ENCODE measurements at places on chromosomes 2 and 18. TPM values are rescaled to one million over a fixed set of nuclear protein-coding genes. Genes with fewer than 3 reads are reported as not detected.

Gene TRAPPC8
- 46.7 TPM for total RNA-seq

GRCh38 chr2:73870084-73870483 is 22.7 kb upstream of the ACTG2 start:
- no peaks in the 10 kb centered on the region for H3K36me3 ChIP-seq
- peak overlapping the region; percentile 85 for H3K27ac ChIP-seq
- H3K4me1 ChIP-seq: peaks cover 44% of the 10 kb centered on the region
- no peaks in the 10 kb centered on the region for H3K27me3 ChIP-seq

GRCh38 chr2:128388499-128388941 is 69.9 kb upstream of the HS6ST1 start:
- H3K36me3 ChIP-seq: no peaks in the 10 kb centered on the region
- H3K4me3 ChIP-seq: no peak overlapping the region
- H3K27ac ChIP-seq: no peak overlapping the region
- DNase-seq: peak; percentile 14
- no peaks in the 10 kb centered on the region for H3K27me3 ChIP-seq

GRCh38 chr2:159090514-159091201 is 122.2 kb downstream of the TANC1 start:
- no peaks in the 10 kb centered on the region for H3K4me1 ChIP-seq
- no peak overlapping the region for H3K4me3 ChIP-seq
- peak overlapping the region; percentile 75 for H3K27ac ChIP-seq
- H3K27me3 ChIP-seq: no peaks in the 10 kb centered on the region

DNA sequence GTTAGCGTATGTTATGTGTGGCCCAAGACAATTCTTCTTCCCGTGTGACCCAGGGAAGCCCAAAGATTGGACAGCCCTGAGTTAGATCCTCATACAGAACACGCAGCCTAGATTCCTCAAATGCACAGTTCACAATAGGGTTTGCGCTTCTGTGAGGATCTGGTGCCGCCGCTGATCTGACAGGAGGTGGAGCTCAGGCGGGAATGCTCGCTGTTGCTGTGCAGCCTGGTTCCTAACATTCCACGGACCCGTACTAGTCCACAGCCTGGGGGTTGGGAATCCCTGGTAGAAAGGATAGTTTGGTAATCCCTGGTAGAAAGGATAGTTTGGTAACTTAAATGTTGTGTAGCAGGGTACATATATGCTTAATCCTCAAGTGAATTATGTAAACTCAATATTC is 27.0 kb downstream of the MAPRE3 start:
- no peak overlapping the region for H3K27ac ChIP-seq
- no peak overlapping the region for H3K4me3 ChIP-seq
- DNase-seq: no peak
- no peaks in the 10 kb centered on the region for H3K4me1 ChIP-seq
- no peaks in the 10 kb centered on the region for H3K27me3 ChIP-seq
- H3K36me3 ChIP-seq: no peaks in the 10 kb centered on the region

DNA sequence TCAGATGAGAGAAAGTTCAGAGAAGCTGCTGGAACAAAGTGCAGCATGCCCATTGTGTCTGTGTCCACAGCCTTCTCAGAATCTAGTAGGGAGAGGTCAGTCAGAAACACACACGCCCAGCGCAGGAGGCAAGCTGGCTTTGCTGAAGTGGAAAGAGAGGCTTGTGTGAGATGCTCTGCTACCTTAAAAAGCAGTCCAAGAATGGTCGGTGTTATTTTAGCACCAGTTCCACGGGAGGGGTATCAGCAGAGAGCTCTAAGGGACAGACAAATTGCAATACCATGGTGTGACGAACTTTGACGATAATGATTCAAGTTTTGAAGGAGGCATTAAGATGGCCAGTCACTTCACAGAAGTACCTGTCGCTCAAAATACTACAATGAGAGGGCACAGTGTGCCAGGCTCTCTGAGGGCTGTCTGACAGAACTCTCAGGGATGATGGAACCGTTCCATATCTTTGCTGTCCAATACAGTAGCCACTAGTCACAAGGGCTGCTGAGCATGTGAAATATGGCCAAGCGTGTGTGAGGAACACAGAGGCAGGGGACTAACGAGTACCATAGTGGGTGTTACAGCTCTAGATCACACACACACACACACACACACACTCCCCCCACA is 237.5 kb upstream of the TMEM200C start:
- H3K4me3 ChIP-seq: no peak overlapping the region
- H3K27me3 ChIP-seq: no peaks in the 10 kb centered on the region
- no peaks in the 10 kb centered on the region for H3K36me3 ChIP-seq
- H3K27ac ChIP-seq: no peak overlapping the region
- no peak for DNase-seq

DNA sequence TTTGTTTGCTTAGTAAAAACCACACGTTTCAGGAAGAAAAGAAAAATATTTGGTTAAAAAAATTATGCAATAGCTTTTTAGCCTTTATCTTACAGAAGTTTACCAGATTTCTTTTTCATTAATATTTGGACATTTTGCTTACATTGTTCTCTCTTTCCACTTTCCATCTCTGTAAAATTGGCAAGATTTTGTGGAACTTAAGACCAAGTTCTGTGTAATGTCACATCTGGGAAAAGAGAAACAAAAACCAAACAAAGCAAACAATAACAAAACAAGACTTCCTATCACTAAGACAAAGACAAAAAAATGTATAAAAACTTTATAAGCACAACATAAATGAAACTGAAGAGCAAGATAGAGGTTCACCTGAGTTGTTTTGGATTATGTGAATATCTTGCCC is 1392.1 kb upstream of the CELF4 start:
- H3K36me3 ChIP-seq: no peaks in the 10 kb centered on the region
- no peaks in the 10 kb centered on the region for H3K27me3 ChIP-seq
- H3K27ac ChIP-seq: no peak overlapping the region
- no peak for DNase-seq

GRCh38 chr2:235502336-235502735 is 8.5 kb downstream of the AGAP1 start:
- H3K27ac ChIP-seq: no peak overlapping the region
- H3K4me3 ChIP-seq: no peak overlapping the region
- no peak for DNase-seq
- H3K36me3 ChIP-seq: no peaks in the 10 kb centered on the region

GRCh38 chr2:197292619-197293018 is 18.0 kb downstream of the ANKRD44 start:
- no peak for DNase-seq
- peak overlapping the region; percentile 77 for H3K27ac ChIP-seq
- no peak overlapping the region for H3K4me3 ChIP-seq

GRCh38 chr2:39937621-39938020 is 158.6 kb upstream of the THUMPD2 start:
- H3K27ac ChIP-seq: no peak overlapping the region
- DNase-seq: no peak
- no peak overlapping the region for H3K4me3 ChIP-seq
- no peaks in the 10 kb centered on the region for H3K4me1 ChIP-seq
- H3K36me3 ChIP-seq: no peaks in the 10 kb centered on the region

Measured in sigmoid colon (tissue), 7 donors.